Renal cortical epithelial cell (primary cell): ENCODE measurements at places on chromosomes 2 and 18. TPM values are rescaled to one million over a fixed set of nuclear protein-coding genes. Genes with fewer than 3 reads are reported as not detected.

DNA sequence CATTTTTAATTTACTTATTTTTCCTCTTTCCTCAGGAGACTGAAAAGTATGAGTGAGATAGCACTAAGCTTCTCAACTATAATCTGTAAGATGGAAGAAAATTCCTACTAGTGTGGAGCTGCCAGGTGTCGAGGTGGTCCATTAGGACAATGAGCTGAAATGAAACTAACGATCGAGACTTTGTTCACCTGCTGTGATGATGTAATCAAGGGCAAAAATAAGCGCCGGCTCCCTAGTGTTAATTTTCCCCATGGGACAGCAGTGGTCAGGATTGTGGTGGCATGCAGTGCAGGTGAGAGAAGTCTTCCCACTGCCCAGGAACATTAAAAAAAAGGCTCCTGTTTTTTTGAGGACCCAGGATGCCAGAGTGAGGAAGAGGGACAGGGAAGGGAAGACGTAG is 859.1 kb upstream of the GCFC2 start:
- no peak for DNase-seq

GRCh38 chr18:7322817-7323485 is 92.1 kb downstream of the LRRC30 start:
- DNase-seq = no peak

DNA sequence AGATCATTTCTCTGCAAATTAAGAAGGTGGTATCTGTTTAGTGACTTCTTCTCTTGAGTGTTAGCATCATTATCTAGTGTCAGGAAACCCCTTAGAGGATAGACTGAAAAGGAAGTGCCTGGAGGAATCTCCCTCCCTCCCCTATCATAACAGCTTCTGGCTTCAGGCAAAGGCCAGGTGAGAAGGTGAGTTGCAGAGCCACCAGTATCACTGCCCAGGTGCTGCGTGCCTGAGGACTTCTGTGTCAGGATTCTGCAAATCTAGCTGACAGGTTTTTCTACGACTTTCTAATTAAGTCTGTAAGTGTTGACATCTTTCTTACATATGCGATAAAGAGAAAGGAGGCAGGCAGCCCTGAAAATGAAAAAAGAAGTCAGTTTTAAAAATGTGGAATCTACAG is 111.9 kb downstream of the CCDC85A start:
- no peak for DNase-seq

RAB27B gene
- total RNA-seq = 3.3 and 4.0 TPM in 2 replicates

GRCh38 chr18:52391810-52392559 is 52.0 kb downstream of the DCC start:
- DNase-seq = no peak

TUBB8B gene
- not detected in 2 replicates for total RNA-seq

DNA sequence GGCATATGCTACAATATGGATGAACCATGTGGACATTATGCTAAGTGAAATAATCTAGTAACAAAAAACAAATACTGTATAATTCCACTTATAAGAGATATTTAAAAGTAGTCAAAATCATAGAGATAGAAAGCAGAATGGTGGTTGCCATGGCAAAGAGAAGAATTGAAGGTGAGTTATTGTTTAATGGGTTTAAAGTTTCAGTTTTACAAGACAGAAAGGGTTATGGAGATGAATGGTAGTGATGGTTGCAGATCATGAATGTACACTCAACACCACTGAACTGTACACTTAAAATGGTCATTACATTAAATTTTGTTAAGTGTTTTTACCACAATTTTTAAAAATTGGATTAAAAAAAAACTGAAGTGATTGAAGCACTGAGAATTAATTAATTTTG is 298.2 kb upstream of the ZC3H15 start:
- DNase-seq = no peak

RBMS1 gene
- 66.7 and 116 TPM in 2 replicates for total RNA-seq

GRCh38 chr2:45210462-45211195 is 201.4 kb upstream of the SIX2 start:
- DNase-seq = no peak

GRCh38 chr2:211671977-211672376 is 866.6 kb downstream of the ERBB4 start:
- no peak for DNase-seq
